CD4-positive, alpha-beta T cell treated with Interferon alpha-2 for 1 hour (primary cell): ENCODE measurements at places on chromosomes 13 and 19.

- no peak for DNase-seq
These were observed 11.2 kb upstream of the F2RL3 start for GRCh38 chr19:16877581-16877980.

DNA sequence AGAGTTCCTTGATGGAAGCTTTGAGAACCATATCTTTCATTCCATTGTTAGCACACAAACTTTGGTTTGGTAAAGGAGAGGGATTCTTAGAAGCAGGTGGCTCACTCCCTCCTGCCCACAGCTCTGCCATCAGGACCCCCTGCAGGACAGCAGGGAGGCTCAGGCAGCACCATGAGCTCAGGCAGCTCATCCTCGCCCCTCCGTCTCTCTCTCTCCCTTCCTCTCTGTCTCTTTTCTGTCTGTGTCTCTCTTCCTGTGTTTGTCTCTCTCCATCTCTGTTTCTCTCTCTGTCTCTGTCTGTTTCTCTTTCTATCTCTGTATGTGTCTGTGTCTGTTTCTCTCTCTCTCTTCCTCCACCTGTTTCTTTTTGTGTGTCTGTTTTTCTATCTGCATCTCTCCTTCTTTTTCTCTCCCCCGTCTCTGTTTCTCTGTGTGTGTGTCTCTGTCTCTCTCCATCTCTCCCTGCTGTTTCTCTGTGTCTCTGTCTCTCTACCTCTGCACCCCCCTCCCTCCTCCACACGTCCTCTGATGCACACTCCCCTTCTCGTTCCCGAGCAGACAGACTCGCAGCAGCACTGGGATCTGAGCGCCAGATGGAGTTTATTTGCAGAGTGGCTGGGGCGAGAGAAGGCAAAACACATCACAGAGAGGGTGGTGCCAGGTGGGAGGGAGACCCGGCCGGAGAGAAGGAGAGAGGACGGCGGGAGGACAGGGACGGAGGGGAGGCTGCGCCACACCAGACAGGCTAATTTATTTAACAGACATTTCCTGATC is 8.7 kb downstream of the SBK2 start:
- no peak for DNase-seq

- no peak for DNase-seq
These were observed 15.9 kb downstream of the ZNF573 start for GRCh38 chr19:37763488-37763887.

DNA sequence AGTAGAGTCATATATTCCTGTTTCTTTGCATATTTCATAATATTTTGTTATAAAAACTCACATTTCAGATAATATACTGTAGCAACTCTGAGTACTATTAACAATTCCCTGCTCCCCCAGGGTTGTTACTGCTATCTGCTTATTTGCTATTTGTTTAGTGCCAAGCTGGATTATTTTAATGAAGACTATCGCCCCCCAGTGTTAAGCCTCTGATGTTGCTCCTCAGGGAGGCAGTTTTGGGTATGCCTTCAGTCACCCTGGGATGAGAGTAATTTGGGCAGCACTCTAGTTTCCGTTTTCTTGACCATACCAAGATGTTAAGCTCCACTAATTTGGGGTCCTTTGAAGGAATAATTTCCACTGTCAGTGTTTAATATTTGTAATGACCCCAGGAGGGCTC is 46.0 kb downstream of the MICU2 start:
- DNase-seq: no peak

DNA sequence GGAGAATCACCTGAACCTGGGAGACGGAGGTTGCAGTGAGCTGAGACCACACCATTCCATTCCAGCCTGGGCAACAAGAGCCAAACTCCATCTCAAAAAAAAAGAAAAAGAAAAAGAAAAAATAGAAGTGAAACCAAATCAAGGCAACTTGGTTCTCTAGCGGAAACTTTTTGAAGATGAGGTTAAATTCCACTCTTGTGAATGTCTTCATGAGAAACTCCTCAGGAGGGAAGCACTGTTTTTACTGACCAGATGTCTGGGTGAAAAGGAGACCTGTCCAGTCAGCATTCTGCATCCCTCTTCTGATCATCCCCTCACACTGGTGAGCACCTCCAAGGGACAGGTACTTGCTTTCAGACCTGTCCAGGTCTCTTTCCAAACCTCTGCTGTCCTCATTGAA is 15.8 kb downstream of the BRD4 start:
- DNase-seq: no peak

DNA sequence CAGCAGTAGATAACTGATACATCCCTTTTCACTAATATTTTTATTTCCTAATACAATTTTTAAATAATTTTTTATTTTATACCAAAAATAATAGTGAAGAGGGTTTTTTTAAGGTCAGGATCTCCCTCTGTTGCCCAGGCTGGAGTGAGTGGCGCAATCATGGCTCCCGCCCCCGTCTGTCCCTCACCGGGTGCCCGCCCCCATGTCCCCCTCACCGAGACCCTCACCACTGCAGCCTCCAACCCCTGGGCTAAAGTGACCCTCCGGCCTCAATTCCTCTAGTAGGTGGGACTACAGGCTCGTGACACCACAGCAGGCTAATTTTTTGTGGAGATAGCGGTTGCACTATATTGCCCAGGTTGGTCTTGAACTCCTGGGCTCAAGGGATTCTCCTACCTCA is 17.8 kb upstream of the ZNF846 start:
- no peak for DNase-seq

DNA sequence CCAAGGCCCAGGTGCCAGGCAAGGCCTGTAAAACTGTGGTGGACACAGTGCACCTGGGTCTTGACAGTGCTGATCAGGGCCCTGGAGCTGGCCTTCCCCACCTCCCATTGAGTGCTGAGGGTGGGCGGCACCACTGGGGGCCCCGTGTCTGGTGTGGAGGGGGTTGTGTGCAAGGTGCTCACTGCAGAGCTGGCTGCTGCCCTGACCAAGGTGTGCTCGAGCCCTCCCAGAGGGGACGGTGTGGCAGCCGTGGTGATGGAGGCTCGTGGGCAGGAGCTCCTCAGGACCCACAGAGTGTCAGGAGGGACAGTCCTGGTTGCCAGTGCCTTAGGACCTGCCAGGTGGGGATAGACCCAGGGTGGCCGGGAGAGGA is 23.0 kb downstream of the ATP4B start:
- no peak for DNase-seq

DNA sequence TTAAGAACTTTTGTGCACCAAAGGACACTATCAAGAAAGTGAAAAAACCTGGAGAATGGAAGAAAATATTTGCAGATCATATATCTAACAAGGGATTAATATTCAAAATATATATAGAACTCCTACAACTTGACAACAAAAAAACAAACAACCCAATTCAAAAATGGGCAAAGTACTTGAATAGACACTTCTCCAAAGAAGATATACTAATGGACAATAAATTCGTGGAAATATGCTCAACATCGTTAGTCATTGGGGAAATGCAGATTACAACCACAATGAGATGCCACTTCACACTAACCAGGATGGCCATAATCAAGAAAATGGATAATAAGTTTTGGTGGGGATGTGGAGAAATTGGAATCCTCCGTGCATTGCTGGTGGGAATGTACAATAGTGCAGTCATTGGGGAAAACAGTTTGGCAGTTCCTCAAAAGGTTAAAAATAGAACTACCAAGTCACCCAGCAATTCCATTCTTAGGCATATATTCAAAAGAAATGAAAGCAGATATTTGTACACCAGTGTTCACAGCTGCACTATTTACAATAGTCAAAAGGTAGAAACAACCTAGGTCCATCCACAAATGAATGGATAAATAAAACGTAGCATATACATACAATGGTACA is 2.2 kb upstream of the LSR start:
- DNase-seq: no peak

GRCh38 chr19:34644991-34645461 is 31.9 kb downstream of the SCGB2B2 start:
- no peak for DNase-seq

DNA sequence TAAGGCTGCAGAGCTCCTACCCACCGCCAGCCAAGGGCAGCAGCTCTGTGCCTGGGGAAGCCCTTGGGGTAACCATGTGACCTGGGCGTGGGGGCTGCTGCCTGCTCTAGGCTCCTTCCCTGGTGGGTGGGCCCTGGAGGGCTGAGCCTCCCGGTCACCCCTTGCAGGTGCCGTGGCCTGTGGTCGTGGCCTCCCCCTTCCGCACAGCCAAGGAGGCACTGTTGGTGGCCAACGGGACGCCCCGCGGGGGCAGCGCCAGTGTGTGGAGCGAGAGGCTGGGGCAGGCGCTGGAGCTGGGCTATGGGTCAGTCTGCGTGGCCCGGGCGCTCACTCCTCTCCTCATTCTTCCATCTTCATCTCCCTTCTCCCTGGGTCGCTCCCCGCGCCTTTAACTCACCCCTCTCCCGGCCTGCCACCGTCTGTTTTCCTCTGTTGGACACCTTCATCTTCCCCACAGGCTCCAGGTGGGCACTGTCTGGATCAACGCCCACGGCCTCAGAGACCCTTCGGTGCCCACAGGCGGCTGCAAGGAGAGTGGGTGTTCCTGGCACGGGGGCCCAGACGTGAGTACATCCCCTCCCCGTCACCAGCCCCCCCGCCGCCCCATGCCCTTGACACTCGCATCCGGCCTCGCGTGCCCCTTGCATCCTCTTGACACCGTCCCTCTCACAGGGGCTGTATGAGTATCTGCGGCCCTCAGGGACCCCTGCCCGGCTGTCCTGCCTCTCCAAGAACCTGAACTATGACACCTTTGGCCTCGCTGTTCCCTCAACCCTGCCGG is 9.9 kb upstream of the FLT3LG start:
- no peak for DNase-seq

GRCh38 chr13:93446238-93446637 is 219.6 kb downstream of the GPC6 start:
- no peak for DNase-seq

- peak; percentile 57 for DNase-seq
These were observed 622 bp downstream of the DNM2 start for GRCh38 chr19:10718205-10719196.

DNA sequence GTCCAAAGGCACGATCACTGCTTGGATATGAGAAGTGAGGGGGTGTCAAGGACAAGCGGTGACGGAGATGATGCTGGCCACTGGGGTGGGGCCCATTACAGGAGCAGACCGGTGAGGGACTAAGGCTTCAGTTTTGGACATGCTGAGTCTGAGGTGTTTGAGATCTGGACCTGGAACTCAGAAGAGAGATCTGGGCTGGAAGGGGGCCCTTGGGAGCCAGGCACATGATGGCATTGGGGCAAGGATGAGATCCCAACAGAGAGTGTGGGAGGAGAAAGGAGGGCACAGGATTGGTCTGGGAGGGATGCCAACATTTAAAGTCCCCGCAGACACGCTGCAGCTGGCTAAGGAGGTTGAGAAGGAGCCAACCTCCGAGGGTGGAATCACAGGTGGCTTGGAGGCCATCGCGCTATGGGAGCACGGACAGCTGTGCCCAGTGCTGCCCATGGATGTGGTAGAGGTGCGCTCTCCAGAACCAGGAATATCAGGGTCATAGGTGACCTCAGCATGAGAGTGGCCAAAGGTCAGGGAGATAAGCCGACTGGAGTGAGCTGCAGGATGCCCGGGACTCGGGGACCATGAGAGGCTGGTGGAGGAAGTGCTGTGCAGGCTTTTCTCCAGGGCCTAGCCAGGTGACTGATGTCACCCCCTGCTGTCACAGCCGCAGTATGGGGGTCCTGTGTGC is 21.8 kb downstream of the DHRS12 start:
- no peak for DNase-seq

GRCh38 chr13:44306371-44307192 is 67.0 kb upstream of the SERP2 start:
- no peak for DNase-seq

- no peak for DNase-seq
These were observed 444.6 kb upstream of the SGCG start for GRCh38 chr13:22736084-22736767.

- no peak for DNase-seq
These were observed 1338.8 kb upstream of the MIR17HG start for GRCh38 chr13:90008707-90009149.

DNA sequence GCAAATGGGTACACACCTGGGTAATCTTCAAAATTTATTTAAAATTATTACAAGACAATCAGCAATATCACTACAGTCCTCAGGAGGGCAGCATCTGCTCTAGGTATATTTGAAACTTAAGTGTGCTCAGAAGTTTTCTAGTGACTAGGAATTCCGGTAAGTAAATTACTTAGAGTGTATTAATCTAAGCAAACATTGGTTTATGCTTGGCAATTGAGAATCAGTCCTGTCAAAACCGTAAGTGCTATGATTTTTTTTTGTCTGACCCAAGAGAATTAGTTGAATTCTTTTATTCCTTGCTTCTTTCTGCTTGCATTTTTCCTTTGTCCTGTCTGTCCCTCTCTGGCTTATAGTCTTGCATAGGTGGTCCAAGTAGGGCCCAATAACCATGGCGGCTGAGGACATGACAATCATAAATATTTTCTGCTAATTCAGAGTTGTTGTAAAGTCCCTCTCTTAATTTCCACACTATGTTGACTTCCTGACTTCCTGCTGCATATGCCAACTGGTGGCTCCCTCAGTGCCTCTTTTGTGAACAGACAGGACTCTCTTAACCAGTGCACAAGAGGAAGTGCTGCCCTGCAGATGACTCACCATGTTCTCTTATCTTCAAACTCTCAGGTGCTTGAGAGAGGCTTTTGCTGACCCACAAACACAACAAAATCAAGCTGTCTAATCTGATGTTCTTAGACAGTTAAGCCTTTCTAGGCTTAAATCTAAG is 82.2 kb downstream of the SLAIN1 start:
- peak; percentile 15 for DNase-seq
